ENCODE measurements at places on chromosomes 6 and 20.

- DNase-seq, result no peak
Measured at GRCh38 chr6:150712505-150713252, 113.0 kb downstream of the PLEKHG1 start.

GRCh38 chr6:157867155-157867559, 44.1 kb downstream of the SNX9 start:
- no peak for DNase-seq

- DNase-seq, result no peak
Measured at GRCh38 chr6:12422848-12423247, 132.7 kb downstream of the EDN1 start.

- DNase-seq, result no peak
Measured at GRCh38 chr6:24838081-24838480, 39.4 kb upstream of the ARMH2 start.

DNA sequence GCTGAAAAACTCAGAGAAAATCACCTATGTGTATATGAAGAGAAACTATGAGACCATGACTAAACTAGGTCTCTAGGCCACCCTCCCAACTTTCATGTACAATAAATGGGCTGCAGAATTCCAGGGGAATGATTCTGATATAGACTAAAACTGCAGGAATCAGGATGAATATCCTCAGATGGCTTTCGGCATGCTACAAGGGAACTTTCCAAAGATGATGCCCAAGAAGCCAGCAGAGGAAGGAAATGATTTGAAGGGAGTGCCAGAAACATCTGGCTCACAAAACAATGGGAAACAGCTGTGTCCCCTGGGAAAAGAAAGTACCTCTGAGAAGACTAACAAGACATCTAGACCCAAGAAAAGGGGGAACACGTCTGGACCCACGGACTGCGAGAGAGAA, 41.1 kb downstream of the PLN start:
- no peak for DNase-seq

GRCh38 chr20:48066851-48067250, 281.6 kb upstream of the SULF2 start:
- DNase-seq, result no peak

DNA sequence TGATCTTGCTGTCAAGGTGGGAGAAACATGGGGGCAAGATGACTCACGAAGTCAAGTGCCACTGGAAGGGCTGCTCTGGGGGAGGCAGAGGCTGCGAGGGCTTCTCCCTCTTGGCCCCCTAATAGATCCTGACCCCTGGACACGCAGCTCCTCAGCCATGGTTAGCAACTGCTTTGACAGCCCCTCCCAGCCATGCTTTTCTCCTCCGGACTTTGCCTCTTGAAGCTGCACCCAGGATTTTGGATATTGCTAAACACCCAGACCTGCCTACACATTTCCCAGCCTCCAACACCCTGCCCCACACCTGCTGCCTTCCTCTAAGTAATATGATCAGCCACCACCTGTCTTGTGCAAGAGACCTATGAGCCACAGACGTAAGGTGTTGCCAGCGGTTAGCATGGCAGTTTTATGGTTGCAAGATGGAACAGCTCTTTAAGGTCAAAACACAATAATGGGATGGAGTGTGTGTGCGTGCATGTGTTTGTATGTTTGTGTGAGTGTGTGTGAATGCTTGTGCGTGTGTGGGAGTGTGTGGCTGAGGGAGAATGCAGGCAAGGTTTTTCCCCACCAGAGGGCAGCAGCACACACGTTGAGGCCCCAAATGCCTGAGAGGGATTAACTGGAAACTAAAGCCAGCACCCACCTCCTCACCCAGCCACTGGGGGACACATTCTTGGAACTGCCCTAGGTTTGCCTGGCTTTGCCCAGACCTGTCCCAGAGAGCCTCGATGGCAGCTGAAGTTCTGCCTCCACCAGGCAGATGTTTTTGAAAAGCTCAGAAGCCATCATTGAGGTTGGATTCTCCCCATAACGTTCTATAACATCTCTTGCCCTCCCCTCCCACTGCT, 2.5 kb downstream of the IP6K3 start:
- DNase-seq, result peak; percentile 62

GRCh38 chr20:49658508-49658907, 55.2 kb downstream of the B4GALT5 start:
- DNase-seq, result no peak

GRCh38 chr20:37254114-37254878, 7.3 kb downstream of the GHRH start:
- DNase-seq, result no peak

DNA sequence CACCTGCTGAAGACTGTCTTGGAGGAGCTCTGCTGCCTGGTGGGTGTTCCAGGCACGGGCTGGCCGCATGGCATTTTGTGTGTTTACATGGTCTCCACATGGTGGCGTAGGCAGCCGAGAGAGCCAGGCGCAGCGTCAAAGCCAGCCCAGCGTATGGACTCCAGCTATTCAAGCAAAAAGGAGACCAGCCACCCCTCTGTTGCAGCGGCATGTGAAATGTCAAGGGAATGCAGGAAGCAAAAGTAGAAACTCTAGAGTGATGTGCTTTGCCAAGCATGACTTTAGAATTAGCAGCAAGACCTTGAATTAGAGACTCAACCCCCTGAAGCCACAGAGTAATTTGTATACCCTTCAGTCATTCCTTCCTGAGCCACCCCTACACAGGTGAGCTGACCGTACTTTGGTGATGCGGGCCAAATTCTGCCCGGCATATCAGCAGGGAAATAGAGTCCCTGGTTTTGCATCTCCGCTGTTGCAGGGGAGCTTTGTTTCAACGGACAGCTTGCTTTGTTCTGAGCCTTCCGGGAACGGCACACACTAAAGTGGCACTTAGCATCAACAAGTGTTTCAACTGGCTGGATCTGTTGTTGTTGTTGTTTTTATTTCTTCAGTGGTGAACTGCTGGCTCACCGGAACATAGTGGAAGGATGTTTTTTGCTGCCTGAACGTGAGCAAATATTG, 48.5 kb downstream of the FNDC1 start:
- DNase-seq, result no peak

DNA sequence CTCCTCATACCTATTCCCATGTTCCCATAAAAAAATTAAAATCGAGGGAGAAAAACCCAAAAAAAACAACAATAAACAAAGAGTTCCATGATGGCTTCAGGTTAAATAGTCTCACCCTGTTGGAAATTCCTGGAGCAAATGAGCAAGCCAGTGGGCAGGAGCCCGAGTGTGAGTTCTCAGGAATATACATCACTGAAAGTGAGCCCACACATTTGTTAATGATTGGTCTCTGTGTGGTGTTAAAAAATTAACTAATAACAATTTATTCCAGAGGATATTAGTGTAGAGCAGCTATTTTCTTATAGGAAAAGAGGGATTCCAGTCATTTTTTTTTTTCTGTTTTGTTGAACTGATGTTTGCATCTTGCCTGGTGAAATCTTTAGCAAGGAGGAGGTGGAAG, 12.9 kb downstream of the PHACTR3 start:
- no peak for DNase-seq

DNA sequence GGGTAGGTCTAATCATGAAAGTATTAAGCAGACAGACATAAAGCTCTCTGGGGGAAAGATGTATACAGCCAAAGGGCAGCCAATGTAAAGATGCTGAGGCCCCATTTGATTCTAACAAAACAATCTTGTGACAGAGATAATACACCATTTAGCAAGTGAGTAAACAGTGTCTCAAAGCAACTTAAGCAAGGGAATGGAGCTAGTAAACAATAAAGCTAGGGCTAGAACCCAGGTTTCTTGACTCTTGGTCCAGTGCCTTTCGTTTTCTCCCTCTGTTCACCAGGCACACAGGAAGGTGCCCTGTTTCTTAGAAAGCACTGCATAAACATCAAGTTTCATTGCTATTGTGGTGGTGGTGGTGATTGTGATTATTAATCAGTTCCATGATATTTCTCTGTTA, 5.1 kb downstream of the ELOVL2 start:
- no peak for DNase-seq

- DNase-seq, result no peak
Measured at GRCh38 chr6:30491991-30492952, 3.0 kb downstream of the HLA-E start.

- no peak for DNase-seq
Measured at GRCh38 chr20:4060064-4060795, 44.9 kb upstream of the RNF24 start.

DNA sequence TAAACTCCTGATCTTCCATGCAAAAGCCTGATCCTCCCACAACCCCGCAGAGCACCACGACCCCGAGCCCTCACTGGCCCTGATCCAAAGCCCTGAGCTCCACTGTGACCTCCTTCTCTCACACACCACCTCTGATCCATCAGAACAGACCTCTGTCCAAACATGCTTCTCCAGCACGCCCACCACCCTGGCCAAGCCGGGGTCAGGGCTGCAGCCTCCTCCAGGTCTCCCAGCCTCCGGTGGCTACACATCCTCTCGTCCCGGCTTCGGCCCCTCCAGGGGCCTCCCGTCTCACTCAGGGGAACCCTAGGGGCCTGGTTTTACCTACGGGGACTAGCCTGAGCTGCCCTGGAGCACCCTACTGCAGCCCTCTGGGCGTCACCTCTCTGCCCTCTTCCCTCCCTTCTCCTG, 49.1 kb downstream of the FOXF2 start:
- no peak for DNase-seq

GRCh38 chr6:109722564-109723254, 31.6 kb downstream of the FIG4 start:
- no peak for DNase-seq

DNA sequence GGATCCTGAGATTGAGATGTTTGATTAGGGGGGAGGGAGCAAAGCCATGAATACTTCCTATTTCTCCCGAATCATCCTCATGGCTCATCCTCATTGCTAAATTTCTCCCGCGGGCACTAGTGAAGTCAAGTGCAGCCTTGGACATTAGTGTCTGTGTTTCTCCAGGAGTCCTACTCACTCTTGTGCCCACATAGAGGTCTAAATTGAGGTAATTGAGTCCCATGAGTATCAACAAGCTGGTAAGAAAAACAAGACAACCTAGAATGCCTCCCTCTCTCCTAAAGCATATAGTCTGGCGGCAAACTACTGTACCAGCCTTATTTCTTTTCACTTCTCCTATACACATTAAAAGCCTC, 420 bp downstream of the CENPQ start:
- DNase-seq, result no peak

- no peak for DNase-seq
Measured at GRCh38 chr6:73742433-73742832, 46.4 kb downstream of the CD109 start.

DNA sequence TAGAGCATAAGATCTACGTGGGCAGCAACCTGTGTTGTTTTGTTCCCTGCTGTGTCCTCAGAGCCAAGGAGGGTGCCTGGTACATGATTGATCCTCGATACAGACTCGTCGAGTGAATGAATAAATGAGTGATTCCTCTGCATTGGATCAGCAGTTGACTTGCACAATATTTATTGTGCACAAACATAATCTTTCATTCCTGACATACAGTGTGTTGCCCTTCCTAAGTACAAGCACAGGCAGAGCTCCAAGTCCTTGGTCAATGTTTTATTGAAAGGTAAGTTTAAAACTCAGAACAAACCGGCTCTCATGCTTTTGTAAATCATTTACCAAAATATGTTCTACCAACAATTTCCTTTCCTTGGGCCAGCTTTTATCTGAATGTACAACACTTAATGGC, 57.4 kb downstream of the STMND1 start:
- no peak for DNase-seq

DNA sequence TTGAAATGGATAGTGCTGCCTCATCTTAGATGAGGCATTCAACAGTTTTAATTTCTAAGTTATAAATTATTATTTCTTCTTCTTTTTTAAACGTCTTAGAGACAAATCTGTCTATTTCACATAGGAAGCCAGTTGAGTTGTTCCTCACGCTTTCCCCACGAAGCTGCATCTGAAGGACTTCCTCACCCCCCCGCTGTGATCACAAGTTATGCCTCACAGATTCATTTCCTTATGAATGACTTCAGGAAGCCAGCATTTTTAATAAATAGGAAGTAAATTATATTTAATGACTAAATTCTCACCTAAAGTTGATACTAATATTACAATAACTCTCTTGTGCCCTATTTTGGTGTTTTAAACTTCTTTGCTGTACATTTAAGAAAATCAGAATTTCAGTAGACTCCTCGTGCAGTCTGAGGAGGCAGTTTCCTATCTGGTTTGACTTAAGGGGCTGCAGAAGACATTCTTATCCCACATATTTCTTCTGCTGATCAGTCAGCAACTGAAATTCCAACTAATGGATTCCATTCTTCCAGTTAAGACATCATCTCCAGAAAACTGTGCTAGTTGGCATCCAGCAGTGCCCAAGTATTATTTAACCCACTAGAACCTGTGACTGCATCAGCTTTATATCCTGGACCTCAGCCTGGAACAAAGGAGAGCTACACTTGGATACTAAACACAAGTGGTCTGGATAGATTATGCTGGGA, 182.7 kb upstream of the CCN2 start:
- DNase-seq, result peak; percentile 37

DNA sequence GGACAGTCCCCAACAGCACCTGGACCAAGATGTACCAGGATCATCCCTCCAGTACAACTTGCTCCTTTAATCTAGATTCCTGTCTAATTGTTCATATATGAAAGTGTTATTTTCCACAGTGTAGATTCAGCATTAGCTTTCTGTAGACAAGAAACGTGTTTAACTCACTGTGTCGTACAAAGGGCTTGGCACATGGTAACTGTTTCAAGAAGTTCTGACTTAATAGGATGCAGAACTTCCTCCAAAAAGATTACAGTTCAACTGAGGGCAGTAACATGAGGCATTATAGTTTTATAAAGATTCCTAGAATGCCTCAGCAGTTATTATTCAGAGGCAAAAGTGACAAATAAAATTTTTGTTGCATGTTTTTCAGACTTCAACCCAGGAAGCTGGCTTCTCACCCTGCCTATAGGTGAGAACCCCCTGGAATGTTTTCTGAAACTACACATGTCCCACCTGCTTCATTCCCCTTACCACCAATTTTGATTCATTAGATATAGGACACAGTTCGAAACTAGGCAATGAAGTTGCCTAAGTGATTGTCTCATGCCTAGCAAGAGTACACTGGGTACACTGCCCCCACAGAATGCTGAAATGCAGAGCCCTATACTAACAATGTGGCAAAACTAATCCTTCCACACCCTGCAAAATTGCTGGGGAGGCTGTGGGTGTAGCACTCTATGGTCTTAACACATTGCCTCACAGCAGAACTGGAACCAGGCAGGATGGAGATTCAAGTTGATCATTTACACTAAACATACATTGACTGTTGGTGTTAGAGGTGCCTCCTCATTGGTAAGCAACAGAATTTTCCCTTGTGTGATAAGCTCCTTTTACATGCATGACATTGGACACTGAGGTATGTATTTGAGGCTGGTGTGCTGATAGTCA, 22.6 kb upstream of the SH3BGRL2 start:
- DNase-seq, result no peak

DNA sequence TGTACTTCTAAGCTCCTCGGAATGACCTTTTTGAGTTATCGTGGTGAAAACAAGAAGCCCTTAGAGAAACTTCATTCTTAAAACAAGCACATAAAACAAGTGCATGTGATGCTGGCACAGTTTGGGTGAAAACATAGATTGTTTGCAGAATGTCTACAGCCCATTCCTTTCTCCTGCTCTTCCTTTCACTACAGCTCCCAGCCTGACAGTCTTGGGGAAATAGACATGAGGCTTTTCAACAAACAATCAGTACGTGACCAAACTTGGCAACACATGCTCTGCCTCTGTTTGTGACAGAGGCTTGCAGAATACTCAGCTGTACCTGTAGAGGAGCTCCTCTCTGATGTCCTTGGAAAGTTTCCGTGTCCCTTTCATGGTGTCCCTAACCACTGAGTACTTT, 321.6 kb downstream of the ZFAND3 start:
- DNase-seq, result no peak

GRCh38 chr6:108156180-108156937, 9.5 kb upstream of the NR2E1 start:
- no peak for DNase-seq

Measured in naive B cell (primary cell).